ENCODE measurements at places on chromosomes 11 and 22.

- no peak for DNase-seq
Measured at GRCh38 chr11:119616586-119617339, 112.2 kb downstream of the NECTIN1 start.

DNA sequence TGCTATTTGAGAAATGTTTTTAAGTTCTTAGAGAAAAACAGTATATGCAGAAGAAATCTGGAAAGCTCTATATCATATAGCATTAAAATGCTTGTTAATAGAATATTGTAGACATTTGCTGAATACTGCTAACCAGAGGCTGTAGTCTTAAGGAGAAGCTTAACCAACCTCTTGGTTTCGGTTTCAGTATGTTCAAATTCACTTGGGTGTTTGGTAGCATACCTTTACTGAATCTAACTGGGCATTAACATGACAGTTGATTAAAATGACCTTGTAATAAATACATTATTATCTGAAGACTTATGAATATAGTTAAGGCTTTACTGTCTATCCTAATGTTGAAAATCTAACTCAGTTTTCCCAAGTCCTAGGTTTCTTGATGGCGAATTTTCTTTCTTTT lies 5.4 kb downstream of the PCF11 start:
- no peak for DNase-seq

DNA sequence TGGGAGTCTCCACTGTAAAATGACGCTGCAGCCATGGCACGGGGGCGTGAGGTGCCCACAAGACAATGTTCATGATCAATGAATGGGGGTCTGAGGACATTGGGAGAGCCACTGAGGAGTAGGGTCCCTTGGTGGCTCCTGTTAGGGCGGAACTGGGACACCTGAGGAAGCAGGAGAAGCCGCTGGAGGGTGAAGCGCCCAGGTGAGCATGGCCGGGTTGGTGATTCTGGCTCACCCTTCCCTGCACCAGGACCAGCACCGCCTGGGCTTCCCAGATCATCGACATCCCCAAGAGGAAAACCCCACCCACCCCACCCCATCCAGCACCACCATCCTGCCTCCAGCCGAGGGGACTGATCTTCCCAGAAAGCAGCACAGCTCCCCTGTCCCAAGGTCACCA lies 30.6 kb downstream of the SHANK2 start:
- no peak for DNase-seq

GRCh38 chr11:15476371-15476917 lies 361.7 kb downstream of the INSC start:
- DNase-seq, result no peak

DNA sequence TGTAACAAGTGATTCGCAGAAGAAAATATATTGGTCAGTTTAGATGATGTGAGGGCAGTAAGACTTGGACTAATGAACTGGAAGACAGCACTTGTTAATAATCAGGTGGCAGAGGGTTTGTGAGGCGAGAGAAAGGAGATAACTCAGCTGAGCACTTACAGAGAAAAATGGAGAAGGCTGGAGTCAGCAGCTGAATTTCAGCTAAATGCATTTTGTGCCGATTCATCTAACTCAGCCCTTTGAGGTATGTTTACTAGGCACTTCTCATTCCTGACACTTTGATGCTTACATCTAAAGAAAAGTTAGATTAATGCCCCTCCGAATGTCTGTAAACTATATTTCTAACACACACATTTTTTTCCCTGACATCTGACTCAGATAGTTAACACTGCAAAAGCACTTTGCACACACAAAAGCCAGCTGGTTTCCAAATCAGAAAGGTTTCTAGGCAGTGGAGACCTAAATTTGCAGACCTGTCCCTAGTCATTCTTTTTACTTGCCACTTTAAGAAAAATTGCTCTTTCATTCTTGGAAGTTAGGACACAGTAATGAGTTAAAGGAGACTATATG lies 859.5 kb upstream of the CCDC90B start:
- no peak for DNase-seq

GRCh38 chr11:84901991-84902390 lies 725.2 kb downstream of the DLG2 start:
- no peak for DNase-seq

DNA sequence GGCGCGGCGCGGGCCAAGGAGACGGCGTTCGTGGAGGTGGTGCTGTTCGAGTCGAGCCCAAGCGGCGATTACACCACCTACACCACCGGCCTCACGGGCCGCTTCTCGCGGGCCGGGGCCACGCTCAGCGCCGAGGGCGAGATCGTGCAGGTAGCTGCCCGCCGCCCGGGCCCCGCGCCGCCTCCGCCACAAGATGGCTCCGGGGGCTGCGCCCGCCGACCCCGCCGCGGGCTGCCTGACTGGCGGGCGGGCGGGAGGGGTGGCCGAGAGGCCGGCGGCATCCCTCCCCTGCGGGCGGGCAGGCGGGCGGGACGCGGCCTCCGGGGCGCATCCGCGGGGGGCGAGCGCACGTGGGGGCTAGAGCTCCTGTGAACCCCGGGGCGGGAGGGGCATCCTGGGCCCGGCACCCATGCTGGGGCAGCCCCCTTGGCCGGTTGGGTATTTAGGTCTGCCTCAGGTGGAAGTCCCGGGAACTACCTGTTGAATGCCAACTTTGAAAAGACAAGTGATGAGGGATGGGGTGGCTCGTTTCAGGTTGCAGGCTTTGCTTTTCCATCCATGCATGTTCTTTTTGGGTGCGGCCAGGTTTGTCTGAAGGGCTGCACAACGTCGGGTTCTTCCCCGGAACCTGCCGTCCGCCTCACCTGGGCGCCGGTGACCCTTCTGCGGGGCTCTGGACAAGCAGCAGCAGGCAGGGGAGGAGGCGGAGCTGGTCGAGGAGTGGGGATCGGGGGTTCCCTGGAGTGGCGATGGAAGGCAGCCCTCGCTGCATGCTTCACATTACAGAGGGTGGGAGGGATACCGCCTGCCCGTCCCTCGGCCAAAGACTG lies 760 bp downstream of the ZNRF3 start:
- DNase-seq, result no peak

GRCh38 chr11:12968826-12969225 lies 40.3 kb upstream of the RASSF10 start:
- DNase-seq, result no peak

DNA sequence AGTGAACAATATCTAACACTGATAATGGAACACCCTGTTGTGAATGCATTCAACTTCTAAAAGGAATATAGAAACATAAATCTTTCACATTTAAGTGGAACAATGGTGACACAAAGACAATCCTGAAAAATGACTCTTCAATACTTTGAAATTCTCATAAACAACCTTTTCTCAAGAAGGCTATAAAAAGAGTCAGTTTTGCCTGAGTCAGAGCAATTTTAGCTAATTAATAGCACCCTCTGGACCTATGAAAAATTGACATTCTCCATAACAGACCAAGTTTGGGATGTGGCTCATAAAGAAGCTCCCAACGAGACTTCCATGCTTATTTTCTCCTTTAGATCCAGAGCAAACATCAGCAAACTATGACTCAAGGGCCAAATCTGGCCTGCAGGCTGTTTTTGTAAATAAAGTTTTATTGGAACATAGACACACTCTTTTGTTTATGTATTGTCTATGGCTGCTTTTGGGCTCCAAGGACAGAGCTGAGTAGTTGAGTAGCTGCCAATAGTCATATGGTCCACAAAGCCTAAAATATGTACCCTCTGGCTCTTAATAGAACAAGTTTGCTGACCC lies 108.0 kb downstream of the MAML2 start:
- no peak for DNase-seq

GRCh38 chr11:19232910-19233503 lies 7.7 kb downstream of the E2F8 start:
- DNase-seq, result no peak

- DNase-seq, result no peak
Measured at GRCh38 chr22:27676545-27677213, 124.9 kb downstream of the MN1 start.

DNA sequence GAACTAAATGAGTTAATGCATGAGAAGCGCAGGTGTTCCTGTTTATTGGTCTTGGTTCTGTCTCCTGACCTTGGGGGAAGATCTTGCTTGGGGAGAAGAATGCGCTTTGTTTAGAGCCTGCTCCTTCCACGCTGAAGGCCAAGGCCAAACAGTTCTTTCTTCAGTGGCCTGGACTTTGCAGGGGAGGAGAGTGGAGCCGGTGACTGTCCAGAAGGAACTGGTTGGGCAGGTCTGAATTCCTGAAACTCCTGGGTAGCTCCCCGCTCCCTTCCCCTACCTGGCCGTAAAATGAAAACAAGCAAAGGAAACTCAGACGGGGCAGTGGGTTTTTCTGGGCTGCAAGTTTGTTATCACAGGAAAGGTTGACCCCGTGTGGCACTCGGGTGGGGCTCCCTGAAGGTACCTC lies 3.6 kb downstream of the ARHGAP8 start:
- no peak for DNase-seq

DNA sequence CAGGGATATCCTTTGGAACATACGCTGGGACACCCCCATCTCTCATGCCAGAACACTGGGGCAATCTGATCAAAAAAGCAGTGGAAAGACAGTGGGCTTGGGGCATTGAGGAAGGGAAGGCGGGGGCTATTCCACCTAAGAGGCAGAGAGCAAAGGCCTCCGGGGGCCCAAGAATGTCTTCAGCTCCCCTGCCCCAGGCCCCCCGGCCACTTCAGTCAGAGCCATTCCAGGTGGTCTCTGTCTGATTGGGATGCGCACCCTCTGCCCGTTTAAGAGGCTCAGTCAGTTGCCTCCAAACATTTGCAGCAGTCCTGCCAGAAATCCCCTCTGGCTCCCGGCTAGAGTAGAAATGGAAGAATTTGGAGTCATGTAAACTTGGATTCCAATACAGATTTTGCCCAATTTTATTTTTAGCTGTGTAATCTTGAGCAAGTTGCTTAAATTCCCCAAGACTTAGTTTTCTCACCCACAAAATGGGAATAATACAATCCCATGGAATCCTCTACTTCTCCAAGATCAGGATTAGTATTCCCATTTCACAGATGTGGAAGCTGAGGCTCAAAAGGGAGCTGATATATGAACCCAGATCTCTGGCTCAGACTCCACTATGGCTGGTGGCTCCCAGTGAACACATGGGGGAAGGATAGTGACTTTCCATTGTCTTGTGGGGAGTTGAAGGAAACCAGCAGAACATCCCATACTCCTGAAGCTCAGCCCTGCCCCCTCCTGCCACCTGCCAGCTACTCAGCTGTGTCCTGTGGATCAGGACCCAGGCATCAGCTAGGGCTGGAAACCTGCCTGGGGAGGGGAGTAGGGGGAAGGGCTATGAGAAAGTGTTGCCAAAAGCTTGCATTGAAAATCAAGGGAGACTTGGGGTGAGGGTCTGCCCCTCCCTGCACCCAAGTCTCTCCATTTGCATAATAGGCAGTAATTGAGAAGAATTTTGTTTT lies 6.1 kb upstream of the WNT11 start:
- DNase-seq, result no peak

DNA sequence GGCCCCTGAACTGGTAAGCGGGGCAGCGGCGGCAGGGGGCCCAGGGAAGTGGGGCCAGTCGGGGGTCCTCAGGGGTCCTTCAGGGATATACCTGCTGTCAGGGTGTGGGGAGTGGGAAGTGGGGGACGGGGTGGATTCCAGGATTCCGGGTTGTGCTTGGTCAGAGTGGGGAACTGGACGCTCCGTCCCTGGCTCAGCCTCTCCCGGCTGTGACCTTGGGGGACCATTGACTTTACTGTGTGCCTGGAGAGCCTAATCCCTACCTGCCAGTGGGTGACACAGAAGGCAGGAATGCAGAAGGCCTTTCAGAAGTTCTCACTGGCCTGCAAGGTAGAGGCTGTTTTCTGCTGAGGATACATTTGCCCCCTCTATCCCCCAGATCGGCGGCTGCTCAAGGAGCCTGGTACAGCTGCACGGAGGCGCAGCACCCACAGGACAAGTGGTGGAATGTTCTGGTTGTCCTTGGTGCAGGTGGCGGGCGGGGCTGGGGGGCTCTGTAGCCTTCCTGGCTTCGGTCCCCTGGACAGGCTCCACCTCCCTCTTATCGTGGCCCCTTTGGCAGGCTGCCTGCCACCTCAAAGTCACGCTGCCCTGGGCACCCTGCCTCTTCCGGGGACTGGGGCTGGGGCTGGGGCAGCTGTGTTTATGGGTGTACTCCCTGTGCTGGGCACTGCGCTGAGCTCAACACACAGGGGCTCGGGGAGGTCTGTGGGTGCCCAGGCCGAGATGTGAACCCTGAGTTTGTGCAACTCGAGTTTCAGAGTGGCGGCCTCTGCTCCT lies 18.4 kb downstream of the KCNQ1 start:
- no peak for DNase-seq

DNA sequence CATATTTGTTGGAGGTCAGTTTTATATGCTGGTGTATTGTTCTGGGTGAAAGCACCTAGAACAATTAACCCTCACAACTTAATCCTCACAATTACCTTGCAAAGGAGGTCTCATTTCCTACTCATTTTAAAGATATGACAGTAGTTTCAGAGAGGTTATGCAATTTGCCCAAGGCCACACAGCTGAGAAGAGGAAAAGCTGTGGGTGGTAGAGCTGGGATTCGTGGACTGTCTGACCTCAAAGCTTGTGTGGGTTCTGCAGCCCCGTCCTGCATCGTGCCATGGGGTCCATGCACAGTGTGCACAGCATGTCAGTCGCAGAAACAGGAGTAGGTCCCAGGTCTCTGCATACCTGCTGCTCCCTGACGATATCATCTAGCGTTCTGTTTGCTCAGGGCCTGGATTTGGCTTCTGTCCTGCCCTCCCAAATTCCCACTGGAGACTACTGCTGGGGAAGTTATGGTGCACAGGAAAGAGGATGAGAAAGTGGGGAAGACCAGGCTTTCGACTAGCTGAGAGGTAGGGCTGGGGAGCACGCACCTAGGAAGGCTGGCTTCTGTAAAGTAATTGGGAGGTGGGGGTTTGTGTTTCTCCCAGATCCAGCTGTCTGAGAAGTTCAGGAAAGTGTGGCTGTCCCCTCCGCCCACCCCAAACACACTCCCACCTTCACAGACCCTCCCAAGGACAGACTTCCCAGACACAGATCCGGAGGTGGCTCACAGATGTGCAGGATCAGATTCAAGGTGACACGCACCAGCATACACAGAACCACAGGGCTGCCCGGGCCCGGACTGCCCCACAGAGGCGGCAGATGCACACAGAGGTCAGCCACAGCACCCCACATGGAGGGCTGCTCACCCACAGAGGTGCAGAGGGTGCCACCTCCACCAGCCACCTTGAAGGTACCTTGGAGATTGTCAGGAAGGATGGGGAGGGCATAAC lies 2.0 kb downstream of the BACE1 start:
- DNase-seq, result no peak

DNA sequence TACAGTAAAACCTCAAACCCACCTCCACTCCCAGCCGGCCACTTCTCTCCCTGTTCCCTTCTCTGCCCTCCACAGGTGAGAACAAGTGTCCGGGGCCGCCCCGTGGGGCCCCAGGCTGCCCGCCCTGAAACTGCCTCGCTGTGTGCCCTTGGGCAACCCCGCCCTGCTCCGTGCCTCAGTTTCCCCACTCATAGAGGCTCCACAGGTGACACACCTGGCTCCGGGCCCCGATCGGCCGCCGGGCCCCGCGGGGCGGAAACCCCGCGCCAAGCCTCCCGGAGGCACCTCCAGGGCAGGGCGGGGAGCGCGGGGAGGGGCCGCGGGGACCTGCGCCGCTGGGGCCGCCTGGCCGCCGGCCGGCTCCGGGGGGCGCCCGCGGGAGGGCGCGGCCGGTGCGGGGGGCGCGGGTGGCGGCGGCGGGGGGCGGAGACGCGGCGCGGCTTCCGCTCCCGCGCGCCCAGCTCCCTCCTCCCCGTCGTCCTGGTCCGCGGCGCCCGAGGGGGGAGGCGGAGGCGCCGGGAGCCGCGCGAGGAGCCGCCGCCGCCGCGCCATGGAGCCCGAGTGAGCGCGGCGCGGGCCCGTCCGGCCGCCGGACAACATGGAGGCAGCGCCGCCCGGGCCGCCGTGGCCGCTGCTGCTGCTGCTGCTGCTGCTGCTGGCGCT lies at the start of gene LRP5:
TSS of gene LRP5 (plus strand) at position 475 of the 663 bp plus-strand sequence. CDS start at position 599, 124 bp downstream.
- DNase-seq, result no peak

GRCh38 chr22:29799217-29799680 lies 32.1 kb downstream of the UQCR10 start:
- DNase-seq, result no peak

- no peak for DNase-seq
Measured at GRCh38 chr11:114269498-114269897, 26.7 kb upstream of the NNMT start.

Data from NCI-H2107 (cell line).